Stimulated activated naive CD4-positive, alpha-beta T cell (primary cell): ENCODE measurements at places on chromosomes 3 and 15.
A peak's percentile ranks its signal among the peaks of the same experiment; 100 is the strongest.

DNA sequence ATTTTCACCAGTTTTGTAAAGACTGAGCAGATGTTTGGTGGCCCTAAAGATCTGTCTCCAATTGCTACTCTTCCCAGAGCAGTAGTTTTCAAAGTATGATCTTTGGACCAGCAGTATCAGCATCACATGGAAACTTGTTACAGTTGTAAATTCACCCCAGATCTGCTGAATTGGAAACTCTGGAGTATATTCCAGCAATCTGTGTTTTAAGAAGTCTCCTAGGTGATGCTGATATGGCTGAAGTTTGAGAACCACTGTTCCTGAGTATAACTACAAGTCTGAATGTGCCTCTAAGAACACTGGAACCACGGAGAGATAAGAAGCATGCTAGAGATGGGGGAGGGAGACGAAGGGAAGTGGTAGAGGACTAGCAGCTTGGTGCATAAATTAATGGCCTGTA is 45.7 kb downstream of the NUDT16 start:
- DNase-seq, result no peak

GRCh38 chr3:9399746-9400145 is 2.3 kb downstream of the SETD5 start:
- DNase-seq, result no peak

GRCh38 chr3:158420654-158421396 is 150.2 kb upstream of the MLF1 start:
- DNase-seq, result no peak

GRCh38 chr3:23865595-23866396 is 51.0 kb downstream of the NKIRAS1 start:
- DNase-seq, result no peak

- no peak for DNase-seq
Measured at GRCh38 chr3:152222327-152222726, 46.4 kb upstream of the MBNL1 start.

- DNase-seq, result no peak
Measured at GRCh38 chr3:186828340-186828739, 14.2 kb upstream of the ADIPOQ start.

DNA sequence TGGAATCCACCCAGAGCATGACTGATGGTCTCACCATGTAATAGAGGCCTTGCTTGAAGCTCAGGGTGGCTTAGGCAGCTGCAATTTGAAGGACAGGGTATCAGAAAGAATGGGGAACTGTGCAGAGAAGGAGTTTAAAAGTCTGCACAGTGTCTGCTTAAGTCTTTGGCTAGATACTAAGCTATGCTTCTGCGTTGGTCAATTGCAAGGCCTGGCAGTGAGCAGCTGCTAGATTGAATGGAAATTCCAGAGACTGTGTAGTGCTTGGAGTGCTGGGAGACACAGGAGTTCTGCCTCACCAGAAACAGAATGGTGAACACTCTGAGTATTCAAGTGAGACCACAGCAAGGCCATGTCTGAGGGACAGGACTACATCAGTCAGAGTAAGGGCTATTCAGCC is 17.3 kb upstream of the ATP10A start:
- DNase-seq, result no peak

DNA sequence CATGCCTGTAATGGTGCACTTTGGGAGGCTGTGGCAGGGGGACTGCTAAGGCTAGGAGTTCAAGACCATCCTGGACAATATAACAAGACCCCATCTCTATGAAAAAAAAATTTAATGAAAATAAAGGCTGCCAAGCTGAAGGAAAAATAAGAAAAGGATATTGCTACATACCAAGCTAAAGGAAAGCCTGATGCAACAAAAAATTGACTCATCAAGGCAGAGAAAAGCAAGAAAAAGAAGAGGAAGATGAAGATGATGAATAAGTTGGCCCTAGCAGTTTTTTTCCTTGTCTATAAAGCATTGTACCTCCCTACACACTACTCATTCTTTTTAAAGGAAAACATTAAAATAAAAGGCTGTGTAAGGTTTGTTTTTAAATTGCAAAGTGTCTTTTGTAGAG is 441.9 kb upstream of the MDFIC2 start:
- no peak for DNase-seq

GRCh38 chr3:161575901-161576300 is 79.3 kb downstream of the OTOL1 start:
- DNase-seq, result no peak

DNA sequence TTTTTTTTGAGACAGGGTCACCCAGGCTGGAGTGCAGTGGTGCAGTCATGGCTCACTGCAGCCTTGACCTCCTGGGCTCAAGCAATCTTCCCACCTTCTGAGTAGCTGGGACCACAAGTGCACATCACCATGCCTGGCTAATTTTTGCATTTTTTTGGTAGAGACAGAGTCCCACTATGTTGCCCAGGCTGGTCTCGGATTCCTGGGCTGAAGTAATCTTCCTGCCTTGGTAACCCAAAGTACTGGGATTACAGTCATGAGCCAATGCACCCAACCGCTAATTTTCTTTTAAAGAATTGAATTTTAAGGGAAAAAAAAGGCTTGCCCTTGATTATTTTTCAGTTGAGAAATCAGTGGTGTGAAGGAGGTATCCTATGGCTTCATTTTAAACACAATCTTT is 334.0 kb downstream of the SOX2 start:
- no peak for DNase-seq

GRCh38 chr15:29465196-29465595 is 195.6 kb upstream of the NSMCE3 start:
- DNase-seq, result no peak

- no peak for DNase-seq
Measured at GRCh38 chr3:78893161-78893560, 874.6 kb downstream of the ROBO1 start.

DNA sequence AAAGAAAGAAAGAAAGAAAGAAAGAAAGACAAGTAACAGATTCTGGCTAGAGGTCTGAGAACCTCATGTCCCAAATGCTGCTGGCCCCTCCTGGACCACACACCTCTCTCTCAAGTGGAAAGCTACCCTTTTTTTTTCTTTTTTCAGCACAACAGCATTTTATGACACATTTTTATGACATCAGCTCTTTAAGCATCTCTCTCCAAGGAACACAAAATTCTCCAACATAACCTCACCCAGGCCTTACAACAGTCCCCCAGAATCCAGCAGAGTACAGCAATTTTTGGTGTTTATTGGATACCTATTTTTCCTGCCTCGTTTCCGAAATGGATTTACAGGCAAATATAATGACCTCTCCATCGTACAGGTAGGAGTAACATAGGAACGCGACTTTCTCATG is 11.2 kb upstream of the NTRK3 start:
- no peak for DNase-seq

DNA sequence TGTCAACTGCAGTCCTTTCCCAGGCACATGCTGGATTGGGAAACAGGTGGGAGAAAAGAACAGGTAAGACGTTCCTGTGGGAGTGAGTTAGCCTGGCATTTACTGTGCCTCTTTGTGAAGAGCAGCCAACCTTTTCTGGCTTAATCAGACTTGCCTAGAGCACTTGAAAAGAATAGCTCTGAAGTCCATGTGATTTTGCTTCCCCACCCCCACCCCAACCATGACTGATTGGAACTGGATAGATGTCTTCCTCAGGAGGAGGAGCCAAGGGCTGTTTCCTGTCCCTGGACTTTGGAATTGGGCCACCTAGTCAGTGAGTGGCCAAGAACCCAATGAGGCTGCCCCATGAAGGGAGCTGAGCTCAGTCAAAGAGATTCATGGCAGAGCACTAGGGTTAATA is 4.7 kb upstream of the TMEM41A start:
- no peak for DNase-seq

GRCh38 chr3:116030131-116030850 is 407.0 kb downstream of the GAP43 start:
- DNase-seq, result no peak

DNA sequence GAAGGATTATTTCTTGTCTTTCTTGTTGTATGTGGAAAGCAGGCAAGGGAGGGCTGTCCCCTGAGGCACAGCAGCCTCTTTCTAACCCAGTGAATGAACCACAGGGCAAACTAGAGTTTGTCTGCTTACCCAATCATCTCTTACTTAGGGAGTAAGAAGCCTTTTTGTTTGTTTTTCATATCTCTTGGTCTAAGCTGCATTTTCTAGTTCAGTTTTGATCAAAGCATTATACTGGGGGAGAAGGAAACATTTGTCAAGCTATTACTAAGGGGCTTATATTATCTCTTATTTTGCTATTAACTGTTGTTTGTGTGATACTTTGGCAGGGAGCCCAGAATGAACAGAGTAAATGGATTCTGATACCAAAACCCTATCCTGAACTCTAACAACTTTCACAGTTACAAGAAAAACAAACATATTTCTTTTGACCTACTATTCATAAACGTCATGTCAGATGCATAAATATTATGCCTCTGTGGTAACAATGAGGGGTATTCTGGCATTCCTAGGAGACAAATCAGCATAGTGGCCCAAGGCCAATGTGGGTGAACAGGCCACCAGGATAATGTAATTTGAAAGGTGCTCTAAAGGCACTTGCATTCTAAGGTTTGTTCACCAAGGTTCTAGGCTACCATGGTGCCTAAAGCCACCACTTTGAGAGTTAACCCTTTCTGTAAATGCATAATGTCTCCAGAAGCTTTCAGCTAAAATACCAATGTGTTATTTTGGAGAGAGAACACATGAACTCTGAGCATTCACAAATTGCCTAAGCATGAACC is 271.6 kb upstream of the ZPLD1 start:
- no peak for DNase-seq

- DNase-seq, result no peak
Measured at GRCh38 chr3:143366672-143367071, 247.1 kb downstream of the CHST2 start.

GRCh38 chr3:136294176-136294575 is 44.0 kb downstream of the PCCB start:
- DNase-seq, result no peak

DNA sequence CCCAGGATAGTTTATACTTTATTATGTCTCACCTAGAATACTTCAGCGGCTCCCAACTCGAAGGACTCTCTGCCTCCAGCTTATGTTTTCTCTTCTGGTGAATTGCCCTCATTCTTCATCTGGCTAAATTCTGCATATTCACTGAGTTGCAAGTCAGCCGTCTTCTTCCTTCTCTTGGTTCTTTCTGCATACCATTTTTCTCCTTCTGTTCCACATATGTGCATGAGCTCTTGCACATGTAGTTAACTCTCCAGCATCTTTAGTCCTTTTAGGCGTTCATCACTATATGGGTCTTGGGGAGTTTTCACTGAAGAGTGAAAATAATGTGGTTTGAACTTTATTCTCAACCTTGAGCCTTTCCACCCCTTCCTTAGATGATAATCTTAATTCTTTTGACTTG is 70.1 kb downstream of the AP4E1 start:
- no peak for DNase-seq

GRCh38 chr15:45363334-45363733 is 15.0 kb downstream of the GATM start:
- no peak for DNase-seq

- DNase-seq, result no peak
Measured at GRCh38 chr3:139937674-139938279, 2.8 kb downstream of the CLSTN2 start.

- no peak for DNase-seq
Measured at GRCh38 chr15:66964791-66965190, 100.6 kb upstream of the SMAD3 start.

DNA sequence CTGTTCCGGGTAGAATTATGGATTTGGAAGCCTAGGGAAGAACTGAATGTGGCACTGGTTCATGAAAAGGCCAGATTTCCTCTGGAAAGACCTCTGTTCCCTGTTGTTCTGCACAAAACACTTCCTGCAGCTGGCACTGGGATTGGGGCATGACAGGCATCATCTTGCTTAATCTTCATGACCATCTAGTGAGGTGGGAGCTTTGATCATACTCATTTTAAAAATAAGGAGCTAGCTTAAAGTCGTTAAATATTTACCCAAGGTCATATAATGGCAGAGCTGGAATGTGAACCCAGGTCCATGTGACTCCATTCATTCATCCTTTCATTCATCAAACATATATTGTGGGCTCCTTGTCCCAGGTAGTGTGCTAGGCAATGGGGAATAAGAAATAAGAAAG is 40.4 kb downstream of the EBLN2 start:
- DNase-seq, result no peak

DNA sequence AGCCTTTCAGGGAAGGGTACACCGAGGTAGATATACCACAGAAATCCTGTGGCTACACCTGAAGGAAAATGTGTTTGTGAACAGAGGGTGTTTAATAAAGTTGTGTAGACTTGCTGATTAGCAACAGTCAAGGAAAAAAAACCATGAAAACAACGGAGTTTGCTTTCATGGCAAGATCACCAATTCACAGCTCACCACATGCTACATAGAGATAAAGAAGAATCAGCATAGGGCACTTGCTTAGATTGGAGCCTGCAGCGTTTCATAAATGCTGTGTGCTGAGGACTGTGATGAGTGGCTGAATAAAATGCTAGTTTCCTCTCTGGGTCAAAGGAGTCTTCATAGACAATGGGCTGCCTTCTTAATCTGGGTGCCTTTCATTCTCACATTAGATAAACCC is 257.6 kb downstream of the SLC9A9 start:
- DNase-seq, result no peak

- DNase-seq, result no peak
Measured at GRCh38 chr3:79767194-79767904, 449 bp downstream of the ROBO1 start.

GRCh38 chr15:81296673-81297072 is 27.3 kb downstream of the STARD5 start:
- peak; percentile 83 for DNase-seq

DNA sequence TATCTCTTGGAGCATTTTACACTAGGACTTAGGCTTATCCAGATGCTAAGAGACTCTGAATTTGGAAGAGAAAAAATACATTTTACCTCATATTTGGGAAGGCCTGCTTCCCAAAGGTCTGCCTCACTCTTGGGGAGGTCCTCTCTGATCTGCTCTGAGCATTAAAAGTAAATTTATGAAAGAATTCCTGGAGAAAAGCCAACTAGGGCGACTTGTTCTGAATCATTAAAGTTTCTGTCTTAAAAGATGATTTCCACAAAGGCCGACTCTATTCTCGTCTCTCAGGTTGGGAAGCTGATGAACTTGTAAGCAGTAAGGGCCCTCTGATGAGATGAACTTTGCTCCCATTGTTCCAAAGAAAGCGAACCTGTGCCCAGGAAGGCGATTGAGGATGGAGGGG is 48.7 kb upstream of the HES1 start:
- DNase-seq, result no peak

- DNase-seq, result no peak
Measured at GRCh38 chr15:78317145-78317836, 17.9 kb upstream of the SKIC8 start.

GRCh38 chr3:15896500-15896899 is 98.7 kb upstream of the ANKRD28 start:
- no peak for DNase-seq

DNA sequence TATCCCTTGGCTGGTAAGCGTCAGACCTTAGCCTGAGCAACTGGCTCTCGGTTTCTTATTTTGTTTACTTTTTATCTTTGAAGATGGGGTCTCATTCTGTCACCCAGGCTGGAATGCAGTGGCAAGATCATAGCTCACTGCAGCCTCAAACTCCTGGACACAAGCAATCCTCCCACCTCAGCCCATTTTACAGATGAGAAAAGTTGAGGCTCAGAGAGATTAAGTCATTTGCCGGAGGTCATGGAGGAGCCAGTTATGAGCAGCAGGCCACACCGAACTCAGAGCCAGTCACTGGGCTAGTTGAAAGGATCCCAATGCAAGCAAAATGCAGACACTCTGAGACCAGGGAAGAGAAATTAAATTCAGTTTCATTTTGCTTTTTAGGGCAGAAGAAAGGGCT is 293.6 kb downstream of the SHQ1 start:
- DNase-seq, result no peak
